Fibroblast of pulmonary artery (primary cell): ENCODE measurements at places on chromosomes 16 and 17.
A peak's percentile ranks its signal among the peaks of the same experiment; 100 is the strongest.

DNA sequence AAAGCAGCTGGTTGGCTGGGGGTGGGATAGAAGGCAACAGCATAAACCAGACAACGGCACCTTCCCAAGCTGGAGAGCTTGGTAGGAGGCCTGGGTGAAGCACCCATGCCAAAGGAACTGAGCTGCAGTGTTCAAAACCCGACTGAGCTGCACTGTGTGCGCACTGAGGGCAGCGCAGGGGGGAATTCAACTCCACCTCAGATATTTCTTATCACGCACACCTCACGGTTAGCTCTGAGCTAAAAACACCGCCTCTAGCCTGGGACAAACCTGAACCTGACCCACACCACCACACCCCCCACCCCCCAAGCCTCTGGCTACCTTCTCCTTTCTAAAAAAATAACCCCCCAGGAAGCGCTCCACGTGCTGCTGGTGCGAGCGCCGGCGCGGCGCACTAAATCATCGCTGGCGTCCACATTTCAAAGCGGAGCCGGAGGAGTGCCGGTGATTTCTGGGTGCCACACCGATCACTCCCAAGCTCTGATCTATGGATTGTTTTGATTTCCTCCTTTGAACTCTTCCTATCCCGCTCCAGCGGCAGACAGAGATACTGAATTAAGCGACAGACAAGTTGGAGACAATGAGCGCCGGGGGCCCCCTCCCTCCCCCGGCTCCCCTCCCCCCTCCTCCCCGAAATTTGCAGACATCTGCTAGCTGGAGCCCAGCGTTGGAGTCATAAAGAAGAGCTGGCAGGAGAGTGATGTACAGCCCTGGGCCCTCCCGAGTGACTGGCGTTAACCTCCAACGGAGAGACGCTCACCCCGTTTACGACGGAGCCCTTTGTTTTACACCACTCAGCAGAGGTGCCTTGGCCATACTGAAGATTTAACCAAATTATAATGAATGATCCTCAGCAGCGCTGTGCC is 85.0 kb downstream of the NOG start:
- DNase-seq = no peak

GRCh38 chr17:32493976-32494513 is 7.3 kb downstream of the CDK5R1 start:
- no peak for DNase-seq

- DNase-seq = no peak
Observed at GRCh38 chr17:22128723-22129122, 436.4 kb downstream of the KCNJ18 start.

DNA sequence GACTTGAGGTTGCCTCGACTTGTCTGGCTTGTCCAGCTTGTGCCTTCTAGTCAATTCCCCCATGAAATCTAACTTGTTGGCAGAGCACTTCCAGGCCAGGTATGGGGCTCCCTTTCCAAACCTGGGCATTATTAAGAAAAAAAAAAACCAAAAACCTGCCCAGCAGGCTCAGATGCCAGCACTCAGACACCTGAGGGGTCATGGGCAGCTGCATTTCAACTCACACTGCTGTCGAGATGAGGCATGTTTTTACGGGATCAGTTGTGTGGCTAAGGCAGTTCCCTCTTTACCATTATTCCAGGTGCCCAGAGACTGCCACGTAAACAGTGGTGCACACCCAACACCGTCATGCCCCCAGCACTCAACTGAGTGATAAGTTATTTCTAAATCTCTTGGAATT is 17.8 kb downstream of the TMEM11 start:
- DNase-seq = no peak

DNA sequence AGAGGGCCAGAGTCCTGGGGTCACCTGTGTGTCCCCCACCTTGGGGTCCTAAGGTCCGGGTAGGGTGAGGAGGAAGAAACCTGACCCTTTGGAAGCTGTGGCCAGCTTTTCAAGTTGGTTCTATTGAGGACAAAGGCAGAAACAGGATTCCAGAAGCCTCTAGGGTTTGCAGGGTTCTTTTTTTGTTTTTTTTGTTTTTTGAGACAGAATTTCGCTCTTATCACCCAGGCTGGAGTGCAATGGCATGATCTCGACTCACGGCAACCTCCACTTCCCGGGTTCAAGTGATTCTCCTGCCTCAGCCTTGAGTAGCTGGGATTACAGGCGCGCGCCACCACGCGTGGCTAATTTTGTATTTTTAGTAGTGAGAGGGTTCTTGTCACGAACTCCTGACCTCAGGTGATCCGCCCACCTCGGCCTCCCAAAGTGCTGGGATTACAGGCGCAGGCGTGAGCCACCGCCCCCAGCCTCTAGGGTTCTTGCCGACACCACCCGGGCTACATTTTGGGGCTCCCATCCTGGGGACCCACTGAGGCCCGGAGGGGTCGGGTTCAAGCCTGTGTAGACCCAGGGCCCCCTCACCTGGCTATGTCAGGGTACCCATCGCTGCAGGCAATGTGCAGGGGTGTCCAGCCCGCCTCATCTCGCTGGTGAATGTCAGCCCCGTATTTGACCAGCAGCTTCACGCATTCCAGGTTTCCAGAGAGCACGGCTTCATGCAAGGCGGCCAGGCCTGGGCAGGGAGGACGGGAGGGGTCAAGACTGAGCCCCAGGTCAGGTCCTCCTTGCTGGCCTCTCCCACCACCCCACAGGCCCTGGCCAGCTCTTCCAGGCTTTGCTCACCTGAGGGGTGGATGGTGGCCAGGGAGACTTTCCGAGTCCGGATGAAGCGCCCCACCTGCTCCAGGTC is 674 bp downstream of the PPP1R27 start:
- no peak for DNase-seq

DNA sequence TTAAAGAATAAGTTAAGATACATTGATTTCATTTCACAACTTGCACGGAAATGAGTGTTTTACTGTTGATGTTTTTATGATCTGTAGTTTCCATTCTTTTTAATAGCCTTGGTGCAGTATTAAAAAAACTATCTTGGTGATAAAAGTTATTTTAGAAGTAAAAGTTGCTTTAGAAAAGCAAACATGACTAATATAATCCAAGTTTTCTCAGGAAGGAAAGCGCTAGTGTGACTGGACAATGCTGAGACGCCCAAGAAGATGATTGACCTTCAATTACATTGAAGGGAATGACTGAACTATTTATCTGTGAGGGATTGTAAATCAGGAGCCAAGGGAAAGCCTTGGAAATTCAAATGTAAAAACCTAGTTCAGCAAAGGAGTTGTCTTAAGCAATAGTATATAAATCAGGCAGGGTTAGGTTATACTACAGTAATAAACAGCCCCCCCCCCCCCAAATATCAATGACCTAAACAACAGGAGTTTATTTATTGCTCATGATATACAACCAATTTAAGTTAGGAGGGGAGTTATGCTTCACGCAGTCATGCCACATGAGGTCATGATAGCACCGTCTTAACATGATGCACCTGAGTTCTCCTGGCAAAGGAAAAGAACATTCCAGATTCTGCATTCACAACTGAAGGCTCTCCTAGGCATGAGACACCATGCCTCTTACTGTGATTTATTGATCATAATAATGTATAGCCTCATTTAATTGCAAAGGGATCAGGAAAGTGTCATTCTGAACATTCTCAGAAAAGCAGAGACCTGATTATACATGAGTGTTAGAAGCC is 443.8 kb downstream of the CDH13 start:
- no peak for DNase-seq

DNA sequence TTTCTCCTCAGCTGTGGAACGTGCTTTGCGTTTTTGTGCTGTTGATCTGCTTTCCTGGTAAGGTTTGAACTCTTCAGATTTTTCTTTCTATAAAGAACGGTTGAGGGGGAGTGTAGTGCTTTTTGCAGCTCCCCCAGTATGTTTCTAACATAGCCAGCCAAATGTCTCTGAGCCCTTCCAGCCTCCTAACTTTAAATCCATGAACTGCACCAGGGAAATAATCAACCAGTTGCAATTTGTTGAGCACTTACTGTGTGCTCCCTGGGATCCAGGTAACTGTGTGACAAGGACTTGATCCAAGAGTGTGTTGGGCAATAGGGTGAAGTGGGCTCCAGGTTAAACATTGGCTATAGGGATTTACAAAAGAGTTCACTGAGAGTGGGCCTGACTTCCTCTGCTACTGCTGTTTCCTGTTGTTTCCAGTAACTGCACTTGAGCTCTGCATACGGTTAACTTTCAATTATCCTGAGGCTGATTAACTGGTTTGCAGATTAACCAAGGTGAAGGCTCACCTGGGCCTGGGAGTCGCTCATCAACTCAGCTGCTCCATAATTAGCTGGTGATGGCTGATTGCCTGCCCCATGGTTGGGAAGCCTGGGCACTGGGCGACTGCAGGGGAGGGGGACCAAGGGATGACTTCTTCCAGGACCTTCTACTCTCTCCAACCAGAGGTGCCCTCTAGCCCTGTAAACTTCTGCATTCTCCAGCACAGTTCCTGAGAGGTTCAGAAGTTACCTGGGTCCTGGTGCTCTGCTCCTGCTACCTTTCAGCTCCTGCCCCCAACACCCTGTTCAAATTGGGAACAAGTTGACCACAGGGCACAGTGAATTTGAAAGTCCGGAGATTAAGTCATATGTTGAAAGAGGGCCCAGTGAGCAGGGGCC is 19.5 kb downstream of the HLF start:
- no peak for DNase-seq

GRCh38 chr16:28946681-28947080 is 4.1 kb upstream of the NFATC2IP start:
- no peak for DNase-seq

DNA sequence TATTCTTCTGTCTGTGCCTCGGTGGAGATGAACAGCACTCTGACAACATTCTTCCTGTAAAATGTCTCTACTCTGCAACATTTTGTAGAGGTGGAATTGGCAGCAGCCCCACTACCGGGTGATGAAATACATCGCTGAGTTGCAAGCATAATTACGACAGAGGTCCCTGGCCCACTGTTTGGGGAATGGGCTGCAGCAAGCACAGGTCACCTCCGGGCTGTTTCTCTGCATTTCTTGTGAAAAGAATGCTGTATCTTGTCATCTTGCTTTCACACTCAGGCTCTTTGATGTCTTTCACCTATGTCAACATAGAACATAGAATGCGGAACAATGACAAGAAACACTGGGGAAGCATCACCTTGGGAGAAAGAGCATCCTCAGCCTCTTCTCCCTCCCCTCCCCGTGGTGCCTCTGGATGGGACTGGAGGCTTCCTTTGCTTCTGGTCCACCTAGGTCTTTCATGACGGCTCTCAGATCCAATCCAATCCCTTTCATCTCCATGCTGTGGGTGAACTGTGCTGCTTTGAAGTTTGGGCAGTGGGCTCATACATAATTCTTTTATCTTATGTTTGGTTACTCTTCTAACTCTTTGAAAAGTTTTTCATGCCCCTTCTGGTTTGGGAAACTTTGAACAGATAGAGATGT is 265.0 kb downstream of the PHKB start:
- peak; percentile 37 for DNase-seq

DNA sequence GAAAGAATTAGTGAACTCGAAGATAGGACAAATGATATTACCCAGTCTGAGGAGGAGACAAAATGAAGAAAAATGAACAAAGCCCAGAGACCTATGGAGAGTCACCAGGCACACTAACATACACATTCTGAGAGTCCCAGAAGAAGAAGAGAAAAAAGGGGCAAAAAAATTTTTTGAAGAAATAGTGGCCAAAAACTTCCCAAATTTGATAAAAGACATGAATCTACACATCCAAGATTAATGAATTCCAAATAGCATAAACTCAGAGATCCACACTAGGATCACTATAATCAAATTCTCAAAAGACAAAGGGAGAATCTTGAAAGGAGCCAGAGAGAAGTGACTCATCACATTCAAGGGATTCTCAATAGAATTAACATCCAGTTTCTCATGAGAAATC is 3.4 kb upstream of the OR4D1 start:
- no peak for DNase-seq
